SHP77 treated with DMSO at 0.1 percent for 48 hours (cell line): ENCODE measurements at places on chromosomes 3 and 15.

DNA sequence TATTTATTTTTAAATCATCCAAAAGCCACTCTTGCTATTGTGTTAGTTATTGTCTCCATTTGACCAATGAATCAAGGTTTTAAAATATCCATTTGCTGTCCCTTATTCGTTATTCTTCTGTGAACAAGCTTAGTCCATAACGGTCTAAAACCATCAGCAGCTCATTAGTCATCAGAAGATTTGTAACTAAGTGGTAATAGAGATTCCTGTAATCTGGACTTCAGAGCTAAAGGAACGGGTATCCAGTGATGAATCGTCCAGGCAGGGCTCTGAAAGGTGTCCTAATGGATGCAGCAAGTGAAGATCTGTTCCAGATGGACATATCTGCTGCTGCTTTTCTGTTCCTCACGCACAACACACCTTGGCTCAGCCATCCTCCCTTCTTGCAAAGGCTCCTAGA lies 362.7 kb upstream of the CFAP20DC start:
- no peak for DNase-seq

GRCh38 chr3:46656778-46657556 lies 36.5 kb downstream of the ALS2CL start:
- no peak for DNase-seq

DNA sequence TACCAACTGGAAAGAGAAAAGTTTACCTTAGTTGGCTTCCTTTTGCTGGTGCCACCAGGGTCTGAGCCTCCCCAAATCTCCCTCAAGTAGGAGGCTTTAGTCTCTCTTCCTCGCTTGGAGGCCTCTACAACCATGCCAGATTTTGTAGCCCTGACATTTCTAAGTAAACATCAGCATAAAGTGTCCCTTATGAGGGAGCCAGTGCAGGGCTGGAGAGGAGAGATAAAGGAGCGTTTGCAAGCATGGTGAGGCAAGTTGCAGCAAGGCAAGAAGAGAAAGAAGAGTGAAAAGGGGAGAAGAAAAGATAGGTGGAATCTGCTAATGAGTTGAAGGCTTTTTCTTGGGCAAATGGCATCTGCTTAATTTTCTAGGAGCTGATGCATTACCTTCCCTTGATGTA lies 82.7 kb upstream of the FNDC3B start:
- DNase-seq = no peak

DNA sequence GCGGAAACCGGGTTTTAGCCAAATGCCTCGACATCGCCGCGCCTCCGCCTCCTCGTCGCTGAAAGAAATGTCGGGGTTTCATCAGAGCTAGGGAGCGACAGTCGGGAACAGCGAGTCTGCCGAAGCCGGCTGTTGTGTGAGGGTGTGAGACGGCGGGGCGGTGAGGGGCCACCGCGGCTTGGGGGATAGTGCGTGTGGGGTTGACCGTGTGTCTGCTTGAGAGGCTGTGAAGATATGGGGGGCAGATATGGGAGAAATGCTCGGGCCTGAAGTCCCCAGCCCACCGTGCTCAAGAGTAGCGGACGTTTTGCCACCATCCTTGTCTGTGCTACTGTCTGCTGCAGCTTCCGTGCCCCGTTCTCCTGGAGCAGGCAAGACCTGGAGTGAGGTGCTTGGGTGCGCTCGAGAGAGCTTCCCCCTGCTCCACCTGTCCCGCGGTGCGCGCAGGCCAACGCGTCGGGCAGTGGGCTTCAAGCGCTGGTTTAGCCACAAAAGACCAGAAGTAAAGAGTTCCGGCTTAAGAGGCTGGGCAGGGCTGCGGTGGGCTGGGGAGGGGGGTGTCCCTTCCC lies 716 bp upstream of the ISLR2 start:
- DNase-seq = no peak

DNA sequence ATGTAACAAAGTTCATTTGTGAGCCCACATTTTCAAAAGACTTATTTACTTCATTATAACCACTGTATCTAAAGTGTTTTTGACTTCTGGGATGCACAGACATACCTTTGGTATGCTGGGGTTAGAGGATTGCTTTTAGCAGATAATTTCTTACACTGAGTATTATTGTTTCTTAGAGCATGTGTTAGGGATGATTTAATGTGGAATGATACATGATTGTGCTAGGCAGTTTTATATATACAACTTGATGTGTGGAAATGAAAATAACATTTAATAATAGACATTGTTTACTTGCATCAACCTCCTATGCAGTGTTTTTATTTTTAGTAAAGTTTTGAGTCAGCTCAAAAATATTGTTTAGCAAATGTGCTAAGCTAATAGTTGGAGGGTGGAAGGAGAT lies 3.4 kb downstream of the KIF23 start:
- no peak for DNase-seq

DNA sequence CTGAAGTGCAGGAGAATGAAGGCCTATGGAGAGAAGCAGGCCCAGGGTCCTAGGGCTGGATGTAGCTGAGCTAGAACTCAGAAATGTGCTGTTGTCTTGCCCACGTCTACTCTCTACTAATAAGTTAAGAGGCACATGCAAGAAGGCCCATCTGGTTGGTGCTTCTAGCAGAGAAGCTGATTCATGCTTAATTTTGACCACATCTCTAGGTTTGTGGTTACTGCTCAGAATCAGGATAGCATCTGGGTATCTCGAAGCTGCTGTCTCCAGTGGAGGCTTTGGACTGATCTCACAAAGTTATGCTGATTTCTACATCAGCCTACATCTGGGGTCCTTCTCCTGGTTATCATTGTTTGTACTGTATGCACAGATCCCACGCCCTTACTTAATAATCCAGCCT lies 87.3 kb downstream of the CACNA1D start:
- no peak for DNase-seq

- no peak for DNase-seq
Measured at GRCh38 chr3:170359178-170359704, 1.7 kb downstream of the SKIL start.

- DNase-seq = no peak
Measured at GRCh38 chr3:9893739-9894138, 3.3 kb downstream of the JAGN1 start.

GRCh38 chr3:197907196-197907595 lies 42.8 kb upstream of the RPL35A start:
- DNase-seq = no peak

- DNase-seq = no peak
Measured at GRCh38 chr3:98552232-98553020, 20.6 kb downstream of the GPR15 start.

- no peak for DNase-seq
Measured at GRCh38 chr3:14852058-14852594, 33.4 kb downstream of the FGD5 start.

DNA sequence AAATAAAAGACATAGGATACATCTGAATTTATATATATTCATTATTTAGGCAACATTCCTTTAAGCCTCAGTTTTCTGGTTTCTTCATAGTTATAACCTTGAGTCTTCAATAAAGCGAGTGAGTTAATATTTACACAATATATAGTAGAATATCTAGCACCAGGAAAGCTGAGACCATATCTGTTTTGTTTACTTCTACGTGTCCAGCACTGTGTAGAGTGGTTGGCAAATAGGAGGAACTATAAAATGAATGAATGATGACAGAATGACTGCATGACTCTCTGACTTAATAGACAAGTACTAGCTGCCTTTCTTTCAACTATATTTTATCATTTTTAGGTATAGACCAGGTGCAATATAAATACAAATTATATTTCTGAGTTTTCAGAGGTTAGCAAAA lies 197.8 kb upstream of the RBMS3 start:
- DNase-seq = peak; percentile 1

GRCh38 chr3:88059380-88060170 lies 520 bp downstream of the ZNF654 start:
- no peak for DNase-seq

GRCh38 chr3:22441711-22442110 lies 690.7 kb upstream of the ZNF385D start:
- no peak for DNase-seq

- no peak for DNase-seq
Measured at GRCh38 chr15:84967380-84967779, 14.3 kb upstream of the PDE8A start.

GRCh38 chr15:80693682-80694610 lies 1.2 kb upstream of the ABHD17C start:
- no peak for DNase-seq

GRCh38 chr15:90040618-90041017 lies 39.5 kb downstream of the ZNF710 start:
- DNase-seq = no peak

DNA sequence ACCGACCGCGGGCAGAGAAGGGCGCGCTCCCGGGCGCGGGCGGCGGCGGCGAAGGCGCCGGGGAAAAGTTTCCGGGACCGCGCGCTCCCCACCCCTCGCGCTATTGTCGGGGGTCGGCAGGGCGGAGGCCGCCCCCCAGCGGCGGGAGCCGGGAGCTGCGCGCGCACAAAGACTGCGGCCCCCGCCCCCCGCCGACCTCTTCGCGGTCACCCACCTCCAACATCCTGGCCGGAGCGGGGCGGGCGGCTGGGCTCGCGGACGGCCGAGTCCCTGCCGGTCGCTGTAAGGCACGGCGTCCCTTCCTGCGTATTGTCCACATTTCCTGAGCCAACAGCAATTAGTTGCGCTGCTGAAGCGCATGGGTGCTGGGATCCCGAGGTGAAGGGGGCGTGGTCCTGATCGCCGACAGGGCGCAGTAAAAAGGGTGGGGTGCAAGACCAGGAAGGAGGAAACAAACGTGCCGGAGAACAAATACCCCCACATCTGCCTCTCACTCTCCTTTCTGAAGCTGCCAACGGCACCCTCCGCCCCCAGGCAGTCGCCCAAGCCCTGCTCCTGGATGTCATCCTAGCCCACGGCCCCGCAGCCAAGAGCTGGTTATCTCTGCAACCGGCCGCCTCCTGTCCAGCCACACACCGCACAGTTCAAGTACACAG lies at the start of gene TMEM44:
Gene TMEM44, minus strand, starts transcription at position 71 of the 656 bp plus-strand sequence. CDS start 204 bp downstream, outside the sequence.
- DNase-seq = peak; percentile 50

- no peak for DNase-seq
Measured at GRCh38 chr3:25556447-25556846, 108.3 kb downstream of the TOP2B start.

DNA sequence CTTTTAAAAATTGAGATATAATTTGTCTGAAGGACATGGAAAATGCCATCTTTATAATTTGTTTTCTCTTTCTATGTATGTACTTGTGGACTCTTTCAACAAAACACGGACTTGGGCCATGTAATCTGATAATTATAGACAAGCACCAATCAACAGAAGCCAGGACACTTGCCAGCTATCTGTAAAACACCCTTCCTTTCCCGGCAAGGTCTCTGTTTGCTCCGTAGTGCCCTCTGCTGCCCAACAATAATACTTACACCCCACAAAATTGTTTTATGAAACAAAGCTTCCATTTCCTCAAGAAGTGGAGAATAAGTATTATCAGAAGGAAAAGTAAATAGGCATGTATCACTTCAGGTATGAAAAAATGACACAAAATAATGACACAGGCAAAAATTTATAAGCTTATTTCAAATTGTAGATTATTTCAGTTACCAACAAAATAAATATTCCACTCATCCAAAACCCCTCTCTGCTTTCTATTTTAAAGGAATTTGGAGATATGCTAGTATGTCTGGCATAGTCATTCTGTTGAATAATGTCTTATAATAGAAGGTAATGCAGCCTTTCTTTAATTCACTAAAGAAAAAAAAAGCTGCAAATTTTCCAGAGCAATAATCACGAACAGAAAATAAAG lies 32.8 kb downstream of the MYH15 start:
- DNase-seq = peak; percentile 58

DNA sequence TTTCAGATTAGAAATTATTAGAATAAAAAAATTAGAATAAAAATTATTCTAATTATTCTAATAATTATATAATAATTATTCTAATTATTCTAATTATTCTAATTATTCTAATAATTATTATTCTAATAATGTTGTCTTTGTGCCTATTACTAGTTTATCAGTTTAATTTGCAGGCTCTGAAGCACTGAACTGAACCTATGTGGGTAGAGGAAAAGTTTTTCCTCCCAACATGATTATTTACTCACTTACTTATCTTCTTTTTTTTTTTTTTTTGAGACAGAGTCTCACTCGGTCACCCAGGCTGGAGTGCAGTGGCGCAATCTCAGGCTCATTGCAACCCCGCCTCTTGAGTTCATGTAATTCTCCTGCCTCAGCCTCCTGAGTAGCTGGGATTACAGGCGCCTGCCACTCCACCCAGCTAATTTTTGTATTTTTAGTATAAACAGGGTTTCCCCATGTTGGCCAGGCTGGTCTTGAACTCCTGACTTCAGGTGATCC lies 39.7 kb upstream of the C15orf39 start:
- DNase-seq = no peak

GRCh38 chr3:64945171-64945729 lies 257.4 kb upstream of the ADAMTS9 start:
- DNase-seq = no peak

GRCh38 chr3:184672977-184673870 lies 38.6 kb downstream of the MAGEF1 start:
- no peak for DNase-seq

DNA sequence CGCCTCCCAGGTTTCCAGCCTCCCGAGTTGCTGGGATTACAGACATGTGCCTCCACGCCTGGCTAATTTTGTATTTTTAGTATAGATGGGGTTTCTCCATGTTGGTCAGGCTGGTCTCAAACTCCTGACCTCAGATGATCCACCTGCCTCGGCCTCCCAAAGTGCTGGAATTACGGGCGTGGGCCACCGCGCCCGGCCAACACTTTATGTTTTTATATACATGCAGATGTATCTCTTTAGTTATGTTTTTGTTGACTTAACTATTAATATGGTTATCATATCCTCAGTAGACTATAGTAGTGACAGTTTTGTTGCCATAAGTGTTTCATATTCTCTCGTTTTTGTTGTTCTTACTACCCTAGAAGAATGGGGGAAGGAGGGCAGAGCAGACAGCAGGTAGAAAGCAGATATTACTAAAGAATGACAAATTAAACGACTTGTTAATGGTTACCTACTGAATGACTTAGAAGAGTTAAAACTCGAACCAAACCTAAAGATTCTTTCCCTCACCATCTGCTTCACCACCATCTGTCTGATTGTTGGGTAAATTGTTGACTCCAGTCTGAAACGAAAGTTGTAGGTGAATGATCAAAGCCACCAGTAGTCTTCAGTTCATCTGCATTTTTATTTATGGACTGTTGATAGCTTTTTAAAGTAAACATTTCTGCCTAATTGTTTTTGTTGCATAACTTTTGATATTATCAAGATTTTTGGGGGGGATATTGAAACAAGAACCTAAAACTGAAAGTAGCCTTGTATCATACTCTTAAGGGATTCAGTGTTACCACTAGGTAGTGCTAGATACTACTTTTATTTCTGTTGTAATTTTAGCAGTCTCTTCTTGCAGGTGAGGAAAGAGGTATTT lies 89.3 kb downstream of the RASA2 start:
- no peak for DNase-seq

- DNase-seq = no peak
Measured at GRCh38 chr15:72844067-72844466, 60.5 kb upstream of the ADPGK start.
